Suprapubic skin (tissue), 4 donors: ENCODE measurements at places on chromosomes 7 and 10.
A peak's percentile ranks its signal among the peaks of the same experiment; 100 is the strongest.

DNA sequence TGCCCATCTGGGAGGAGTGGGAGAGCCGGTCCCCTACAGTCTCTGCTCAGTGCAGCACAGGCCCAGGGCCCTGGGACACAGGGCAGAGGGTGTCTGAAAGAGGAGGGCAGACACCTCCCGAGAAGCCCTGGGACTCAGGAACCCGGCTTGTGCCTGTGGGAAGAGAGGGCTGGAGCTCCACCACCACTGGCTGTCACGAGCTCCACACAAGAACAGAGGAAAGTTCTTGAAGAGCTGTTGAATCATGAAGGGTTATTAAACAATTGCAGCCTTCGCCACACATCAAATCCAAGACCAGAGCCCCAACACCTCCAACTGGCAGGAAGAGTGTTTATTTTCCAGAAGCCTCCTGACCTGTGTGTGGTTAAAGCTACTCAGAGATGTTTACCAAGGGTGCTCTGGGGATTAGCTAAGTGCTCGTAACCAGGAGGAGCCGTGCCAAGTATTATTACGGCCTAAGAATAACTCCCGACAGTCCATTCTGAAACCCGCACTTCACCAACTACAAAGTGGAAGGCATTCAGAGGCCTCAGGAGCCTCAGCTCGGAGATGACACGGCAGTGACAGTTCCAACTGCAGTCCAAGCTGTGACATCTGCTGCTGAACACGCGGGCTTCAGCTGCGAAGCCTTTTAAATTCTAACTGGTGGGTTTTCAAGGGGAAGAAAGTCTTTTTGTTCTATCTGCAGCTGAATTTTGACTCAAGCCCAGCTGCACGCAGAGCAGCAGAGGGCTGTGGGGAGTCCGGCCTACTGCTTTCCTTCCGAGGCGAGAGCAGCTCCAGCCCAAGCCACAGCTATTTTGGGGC is 75.1 kb downstream of the MAD1L1 start:
- no peak overlapping the region for H3K4me3 ChIP-seq
- peaks cover 12% of the 10 kb centered on the region for H3K4me1 ChIP-seq
- H3K36me3 ChIP-seq, result no peaks in the 10 kb centered on the region
- DNase-seq, result peak; percentile 64
- H3K27ac ChIP-seq, result peak overlapping the region; percentile 35

DNA sequence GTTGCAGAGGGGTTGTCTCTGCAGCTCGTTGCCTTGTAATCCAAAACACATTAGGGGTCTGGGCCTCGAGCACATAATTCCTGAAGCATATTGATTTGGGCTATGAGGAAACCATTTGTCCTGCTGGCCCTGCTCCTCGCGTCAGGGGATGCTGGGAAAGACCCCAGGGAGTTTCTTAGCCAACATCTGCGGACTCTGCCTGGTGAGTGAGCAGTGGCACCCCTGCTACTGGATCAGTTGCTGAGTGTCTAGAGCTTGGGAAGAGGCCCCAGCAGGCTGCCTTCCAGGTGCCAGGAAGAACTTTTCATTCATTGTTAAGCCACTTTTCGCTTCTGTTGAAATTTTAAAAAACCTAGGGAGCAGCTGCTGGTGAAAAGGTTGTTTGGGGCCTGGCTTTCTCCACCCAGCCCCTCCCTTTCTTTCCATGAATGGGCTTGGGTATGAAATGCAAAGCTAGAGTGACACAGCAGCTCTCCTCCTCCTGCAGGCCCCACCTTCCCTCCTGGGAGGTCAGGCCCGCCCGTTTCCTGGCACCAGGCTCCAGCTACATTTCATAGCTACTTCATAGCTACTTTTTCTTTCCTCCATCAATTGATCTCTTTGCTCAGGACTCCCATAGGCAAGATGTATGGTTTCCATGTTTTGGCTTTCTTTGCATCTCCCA is 26.8 kb downstream of the TACR2 start:
- H3K27ac ChIP-seq, result no peak overlapping the region
- no peaks in the 10 kb centered on the region for H3K27me3 ChIP-seq
- no peak for DNase-seq
- H3K4me1 ChIP-seq, result peaks cover 37% of the 10 kb centered on the region
- H3K4me3 ChIP-seq, result no peak overlapping the region

- DNase-seq, result peak; percentile 98
- peak overlapping the region; percentile 99 for H3K27ac ChIP-seq
- peaks cover 34% of the 10 kb centered on the region for H3K4me1 ChIP-seq
- H3K36me3 ChIP-seq, result no peaks in the 10 kb centered on the region
These were observed 724 bp downstream of the BBIP1 start for GRCh38 chr10:110918269-110918642.

- H3K36me3 ChIP-seq, result no peaks in the 10 kb centered on the region
- H3K27ac ChIP-seq, result no peak overlapping the region
- no peaks in the 10 kb centered on the region for H3K4me1 ChIP-seq
- H3K4me3 ChIP-seq, result no peak overlapping the region
- no peak for DNase-seq
- peaks cover 6% of the 10 kb centered on the region for H3K27me3 ChIP-seq
These were observed 196.8 kb downstream of the ADRA2A start for GRCh38 chr10:111273635-111274034.

DNA sequence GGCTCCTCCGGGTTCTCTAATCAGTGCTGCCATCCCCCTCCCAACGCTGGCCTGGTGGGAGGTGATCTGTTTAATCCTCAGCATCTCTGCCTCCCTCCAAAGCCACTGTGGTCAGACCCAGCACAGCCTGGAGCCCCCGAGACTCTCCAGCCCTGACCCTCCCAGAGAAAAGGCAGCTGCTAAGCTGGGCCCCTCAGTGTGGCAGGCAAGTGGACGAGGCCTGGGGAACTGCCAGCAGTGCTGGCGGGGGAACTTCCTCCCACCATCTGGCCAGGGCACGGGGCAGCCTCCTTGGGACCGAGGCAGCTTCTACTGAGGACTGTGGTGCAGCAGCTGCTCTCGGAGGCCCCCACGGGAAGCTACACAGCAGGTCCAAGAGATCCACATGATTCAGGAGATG is 51.1 kb downstream of the DPYSL4 start:
- DNase-seq, result no peak
- no peak overlapping the region for H3K4me3 ChIP-seq
- no peaks in the 10 kb centered on the region for H3K27me3 ChIP-seq
